Stimulated activated CD4-positive, alpha-beta T cell treated with anti-CD3 and anti-CD28 coated beads, Interleukin-15, amount 100 ng/mL, for 1 hour (primary cell): ENCODE measurements at places on chromosomes 1 and 21.

DNA sequence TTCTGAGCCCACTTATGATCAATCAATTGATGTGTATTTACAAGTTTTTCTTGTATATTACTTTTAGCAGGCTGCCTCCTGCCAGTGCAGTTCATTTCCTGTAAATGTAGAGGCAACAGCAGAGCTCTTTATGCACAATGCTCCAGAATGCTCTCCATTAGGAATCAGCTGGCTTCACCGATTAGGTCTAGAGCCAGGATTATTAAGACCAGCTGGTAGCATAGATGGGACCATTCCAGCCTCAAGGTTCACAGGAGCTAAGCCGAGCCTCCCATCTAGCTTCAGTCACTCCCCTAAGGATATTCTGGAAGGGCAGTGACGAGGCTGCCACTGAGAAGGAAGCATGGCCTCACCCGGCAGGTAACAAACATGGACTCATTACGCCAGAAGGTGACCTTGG lies 36.8 kb downstream of the DHRS3 start:
- DNase-seq = no peak

GRCh38 chr1:10601342-10602070 lies 126.8 kb downstream of the PEX14 start:
- DNase-seq = no peak

GRCh38 chr1:22449636-22450035 lies 2.0 kb upstream of the ZBTB40 start:
- DNase-seq = no peak

- DNase-seq = no peak
Measured at GRCh38 chr1:81234237-81234636, 566.5 kb upstream of the ADGRL2 start.

DNA sequence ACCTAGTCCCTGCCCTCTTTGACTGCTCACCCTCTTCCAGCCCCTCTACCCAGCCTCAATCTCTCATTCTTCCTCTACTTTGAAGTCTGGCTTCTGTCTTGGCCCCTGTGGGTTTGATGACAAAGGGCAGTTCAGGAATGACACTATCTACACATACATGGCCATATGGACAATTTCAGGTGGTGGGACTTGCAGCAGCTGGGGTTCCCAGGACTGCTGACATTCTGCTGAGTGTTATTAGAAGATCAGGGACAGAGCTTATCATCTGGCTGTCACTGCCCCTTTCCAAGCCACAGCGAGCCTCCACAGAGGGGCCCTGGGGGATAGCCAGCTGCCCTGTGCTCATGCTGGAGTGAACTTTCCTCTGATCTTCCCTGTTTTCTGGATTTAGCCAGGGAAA lies 97.4 kb upstream of the IPO9 start:
- no peak for DNase-seq

DNA sequence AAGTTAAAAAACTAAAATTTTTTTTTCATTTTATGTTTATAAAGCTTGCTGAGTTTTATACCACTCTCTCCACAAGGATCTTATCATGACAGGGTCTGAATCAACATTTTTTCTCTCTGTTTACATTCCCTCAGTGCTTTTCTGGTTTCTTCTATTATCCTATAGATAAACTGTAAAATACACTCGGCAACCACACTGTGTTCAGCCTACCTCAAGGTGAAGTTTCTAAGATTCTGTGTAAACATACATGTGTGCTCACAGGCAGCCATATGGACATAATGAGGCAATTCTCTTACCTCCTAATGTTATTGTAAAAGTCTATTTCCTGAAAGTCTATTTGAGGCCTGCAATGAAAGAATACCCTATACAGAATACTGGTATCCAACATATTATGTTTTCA lies 114.6 kb downstream of the NTPCR start:
- no peak for DNase-seq

GRCh38 chr1:204703268-204703664 lies 17.7 kb upstream of the LRRN2 start:
- DNase-seq = no peak

DNA sequence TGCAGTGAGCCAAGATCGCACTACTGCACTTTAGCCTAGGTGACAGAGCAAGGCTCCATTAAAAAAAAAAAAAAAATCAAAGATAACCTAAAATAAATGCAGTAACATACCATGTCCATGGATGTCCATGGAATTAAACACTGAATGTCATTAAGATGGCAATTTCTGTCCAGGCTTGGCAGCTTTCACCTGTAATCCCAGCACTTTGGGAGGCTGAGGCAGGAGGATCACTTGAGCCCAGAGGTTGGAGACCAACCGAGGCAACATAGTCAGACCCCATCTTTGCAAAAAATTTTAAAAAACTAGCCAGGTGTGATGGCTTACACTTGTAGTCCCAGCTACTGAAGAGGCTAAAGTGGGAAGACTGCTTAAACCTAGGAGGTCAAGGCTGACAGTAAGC lies 100.1 kb downstream of the RUSC1 start:
- DNase-seq = no peak

DNA sequence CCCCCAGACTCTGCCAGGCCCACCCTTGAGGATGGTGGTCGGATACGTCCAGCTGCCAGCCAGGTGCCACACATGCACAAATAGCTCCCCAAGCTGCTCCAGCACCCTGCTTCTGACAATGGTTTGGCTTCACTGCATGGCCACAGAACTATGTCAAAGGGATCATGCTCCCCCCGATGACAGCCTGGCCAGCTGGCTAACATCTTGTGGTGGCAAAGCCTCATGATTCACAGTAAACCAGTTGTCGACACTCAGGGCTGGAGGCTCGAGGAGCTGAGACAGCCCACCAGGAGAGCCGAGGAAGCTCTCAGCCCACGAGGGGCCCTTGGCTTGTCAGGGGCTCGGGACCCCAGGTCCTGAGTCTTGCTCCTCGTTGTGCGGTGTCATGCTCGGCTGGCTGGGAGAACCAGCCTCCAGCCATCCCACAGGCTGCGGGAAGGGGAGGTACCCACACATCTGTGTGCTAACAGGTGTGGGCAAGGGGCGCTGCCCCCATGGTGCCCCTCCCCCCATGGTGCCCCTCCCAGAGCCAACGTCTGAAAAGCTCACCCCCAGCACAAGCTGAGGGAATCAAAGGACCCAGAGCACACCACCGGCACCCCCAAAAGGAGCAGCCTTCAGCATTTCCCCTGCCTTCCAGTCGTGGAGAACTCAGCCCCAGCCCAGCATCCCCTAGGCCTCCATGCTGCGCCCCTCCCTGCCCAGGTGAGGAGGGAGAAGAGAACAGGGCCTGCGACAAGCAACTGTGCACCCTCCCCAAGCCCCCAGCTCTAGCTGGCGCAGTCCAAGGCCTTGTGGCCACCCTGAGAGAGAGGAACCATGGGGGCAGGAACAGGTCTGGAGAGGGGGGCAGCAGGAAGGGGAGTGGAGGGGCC lies 41.2 kb downstream of the KIF21B start:
- DNase-seq = no peak

DNA sequence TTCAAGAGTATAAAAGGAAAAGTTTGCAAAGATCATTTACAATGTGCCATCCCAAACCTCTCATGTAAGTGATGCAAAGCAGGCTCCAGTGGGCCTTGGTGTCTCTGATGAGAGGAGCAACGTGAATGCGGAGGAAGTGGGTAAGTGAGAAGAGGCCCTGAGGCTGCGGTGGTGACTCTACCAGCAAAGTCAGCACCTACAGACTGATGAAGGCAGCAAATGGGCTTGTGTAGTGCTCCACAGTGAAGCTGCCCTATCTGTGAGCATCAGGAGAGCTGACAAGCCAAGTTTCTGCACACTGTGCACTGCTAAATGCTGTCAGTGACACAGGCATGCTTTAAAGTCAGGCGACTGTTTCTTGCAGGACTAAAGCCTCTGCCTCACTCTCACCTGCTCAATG lies 15.6 kb upstream of the RAP1A start:
- DNase-seq = peak; percentile 41

DNA sequence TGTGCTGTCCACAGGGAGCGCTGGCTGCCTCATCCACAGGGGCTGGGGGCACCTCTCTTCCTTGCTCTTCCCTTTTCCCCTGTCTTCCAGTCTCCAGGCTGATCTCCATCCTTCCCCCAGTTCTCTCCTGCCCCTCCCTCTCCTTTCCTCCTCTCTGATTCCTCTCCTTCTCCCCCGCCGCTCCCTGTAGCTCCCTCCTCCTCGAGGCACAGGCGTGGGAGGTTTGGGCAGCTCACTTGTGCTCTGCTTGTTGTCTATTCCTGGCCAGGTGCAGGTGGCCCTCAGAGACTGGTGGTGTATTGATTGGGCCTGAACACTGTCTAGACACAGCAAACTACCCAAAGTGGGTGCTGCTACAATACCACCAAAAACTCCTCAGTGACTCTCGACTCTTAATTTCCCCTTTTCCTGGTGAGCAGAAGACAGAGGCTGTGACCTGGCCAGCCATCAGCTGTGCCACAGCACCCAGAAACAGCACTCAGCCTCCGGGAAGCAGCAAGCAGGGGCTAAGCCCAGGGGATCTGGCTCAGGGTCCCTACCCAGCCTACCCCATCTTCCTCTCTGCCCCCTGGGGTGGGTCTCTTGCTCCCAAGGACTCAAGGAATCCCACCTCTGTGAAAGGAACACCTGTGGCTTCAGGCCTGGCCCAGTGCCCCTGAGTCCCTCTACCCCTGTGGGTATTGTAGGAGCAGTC lies 93.3 kb downstream of the DDX20 start:
- DNase-seq = no peak

DNA sequence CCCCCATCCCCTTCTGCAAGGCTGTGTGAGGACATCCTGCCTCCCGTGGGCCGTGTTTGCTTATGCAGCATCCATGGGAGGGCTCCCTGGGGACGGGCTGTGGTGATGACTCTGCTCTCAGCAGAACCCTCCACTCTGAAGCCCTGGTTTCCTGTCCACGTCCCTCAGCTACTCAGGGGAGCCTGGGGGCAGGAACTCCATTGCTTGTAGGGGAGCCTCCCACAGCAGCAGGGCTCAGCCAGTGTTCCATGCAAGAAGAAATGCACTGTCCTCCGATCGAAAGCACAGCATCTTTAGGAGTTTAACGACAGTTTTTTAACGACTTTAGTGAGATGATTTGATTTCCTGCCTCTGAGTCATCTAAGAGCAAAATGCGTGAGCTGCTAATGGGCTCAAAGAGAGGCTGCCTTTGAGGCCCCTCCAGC lies 8.3 kb upstream of the KCNAB2 start:
- DNase-seq = no peak

- DNase-seq = no peak
Measured at GRCh38 chr21:32184065-32184464, 94.8 kb downstream of the MIS18A start.

GRCh38 chr1:41695118-41695745 lies 210.7 kb upstream of the EDN2 start:
- DNase-seq = no peak

DNA sequence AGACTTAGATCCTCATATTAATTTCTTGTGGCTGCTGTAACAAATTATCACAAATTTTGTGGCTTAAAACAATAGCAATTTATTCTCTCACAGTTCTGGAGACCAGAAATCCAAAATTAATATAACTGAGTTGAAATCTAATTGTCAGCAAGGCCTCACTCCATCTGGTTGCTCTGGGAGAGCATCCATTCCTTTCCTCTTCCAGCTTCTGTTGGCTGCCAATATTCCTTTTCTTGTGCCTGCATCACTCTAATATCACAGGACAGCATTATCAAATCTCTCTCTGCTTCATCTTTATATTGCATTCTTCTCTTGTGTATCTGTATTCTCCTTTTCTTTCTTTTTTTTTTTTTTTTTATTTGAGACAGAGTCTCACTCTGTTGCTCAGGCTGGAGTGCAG lies 9.3 kb downstream of the SLC35A3 start:
- no peak for DNase-seq

- DNase-seq = no peak
Measured at GRCh38 chr1:51960262-51960661, 30.2 kb downstream of the RAB3B start.

- no peak for DNase-seq
Measured at GRCh38 chr1:8364528-8365442, 46.9 kb downstream of the SLC45A1 start.

GRCh38 chr1:113898241-113898814 lies 6.3 kb downstream of the AP4B1 start:
- no peak for DNase-seq

DNA sequence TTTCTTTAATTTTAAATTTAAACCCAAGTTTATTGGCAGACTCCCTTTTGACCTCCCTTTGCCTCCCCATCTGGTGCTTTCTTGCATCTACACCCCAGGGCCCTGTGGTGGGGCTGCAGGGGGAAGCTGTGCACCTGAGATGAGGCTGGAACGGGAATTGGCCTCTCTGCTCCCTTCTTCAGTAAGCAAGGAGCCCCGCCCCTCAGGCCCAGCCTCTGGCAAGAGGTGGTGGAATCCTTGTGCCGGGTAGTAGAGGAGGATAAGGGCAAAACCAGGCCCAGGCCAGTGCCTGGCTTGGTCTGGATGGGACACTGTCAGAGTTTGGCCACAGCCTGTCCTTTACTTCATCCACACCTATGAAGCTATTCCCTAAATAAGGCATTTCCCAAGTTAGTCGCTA lies 25.1 kb downstream of the ATP8B2 start:
- no peak for DNase-seq

GRCh38 chr21:33940164-33940880 lies 24.7 kb upstream of the ATP5PO start:
- no peak for DNase-seq

DNA sequence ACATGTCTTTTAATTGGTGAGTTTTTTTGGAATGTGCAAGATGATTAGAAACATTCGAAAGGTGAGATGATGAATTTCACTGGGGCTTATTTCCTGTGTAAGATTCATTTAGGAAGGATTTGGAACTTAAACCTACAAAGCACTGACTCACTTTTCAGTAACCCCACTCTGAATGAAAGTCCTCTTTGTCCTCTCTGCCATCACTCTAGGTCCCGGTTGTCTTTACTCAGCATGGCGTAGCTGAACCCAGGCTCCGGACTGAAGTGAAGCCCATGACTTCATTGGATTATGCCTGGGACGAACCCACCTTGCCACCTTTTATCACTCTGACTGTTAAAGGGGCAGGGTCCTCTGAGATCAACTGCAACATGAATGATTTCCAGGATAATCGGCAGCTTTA lies 139.4 kb downstream of the VPS13D start:
- DNase-seq = no peak

- no peak for DNase-seq
Measured at GRCh38 chr1:231187571-231187970, 25.7 kb downstream of the TRIM67 start.

GRCh38 chr1:171898941-171899340 lies 57.6 kb downstream of the DNM3 start:
- no peak for DNase-seq

- DNase-seq = no peak
Measured at GRCh38 chr1:40789342-40789598, 5.7 kb downstream of the KCNQ4 start.

DNA sequence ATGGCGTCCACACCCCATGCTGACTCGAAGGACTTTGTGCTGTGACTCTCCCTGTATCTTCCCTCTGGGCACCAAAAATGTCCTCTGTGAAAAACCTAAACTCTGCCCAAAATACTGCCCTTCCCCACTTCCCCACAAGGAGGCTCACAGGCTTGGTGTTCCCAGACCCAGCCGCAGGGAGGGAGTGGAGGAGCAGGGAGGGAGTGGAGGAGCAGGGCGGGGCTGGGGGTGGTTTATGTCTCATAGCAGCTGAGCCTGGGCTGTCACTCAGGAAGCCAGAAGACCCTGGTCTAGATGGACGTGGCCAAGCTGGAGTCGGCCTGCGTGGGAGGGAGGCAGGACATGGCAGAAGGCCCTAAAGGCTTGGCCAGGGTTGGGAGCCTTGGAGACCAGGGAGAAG lies 461.7 kb downstream of the PTPRU start:
- no peak for DNase-seq

GRCh38 chr1:101323535-101323934 lies 86.7 kb downstream of the S1PR1 start:
- DNase-seq = no peak
